ENCODE measurements at places on chromosomes 4 and X.

GRCh38 chr4:52366621-52367020 lies 292.5 kb downstream of the USP46 start:
- DNase-seq = no peak

DNA sequence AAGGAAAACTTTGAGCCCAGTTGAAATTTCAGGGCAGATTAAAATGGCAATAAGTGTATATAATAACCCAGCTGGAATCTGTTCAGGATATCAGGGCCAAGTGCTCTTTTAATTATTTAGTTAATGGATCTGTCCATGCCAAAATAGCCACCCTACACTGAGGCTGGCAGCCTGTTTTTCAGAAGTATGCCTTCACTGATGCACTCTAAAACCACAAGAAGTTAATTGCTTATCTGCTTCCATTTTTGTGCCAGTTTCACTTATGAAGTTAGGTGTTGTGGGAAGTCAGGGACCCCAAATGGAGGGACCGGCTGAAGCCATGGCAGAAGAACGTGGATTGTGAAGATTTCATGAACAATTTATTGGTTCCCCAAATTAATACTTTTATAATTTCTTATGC lies 960.3 kb downstream of the C4orf33 start:
- DNase-seq = no peak

- DNase-seq = no peak
These were observed 330.0 kb downstream of the HNRNPD start for GRCh38 chr4:82043809-82044137.

- DNase-seq = no peak
These were observed 162.9 kb downstream of the NSUN7 start for GRCh38 chr4:40912460-40913184.
